ENCODE measurements at places on chromosomes 6 and 20. TPM values are rescaled to one million over a fixed set of nuclear protein-coding genes. Genes with fewer than 3 reads are reported as not detected.

CCN5 gene
- not detected for polyA plus RNA-seq

- no peak for DNase-seq
Measured at GRCh38 chr20:8489094-8489883, 357.2 kb downstream of the PLCB1 start.

NRN1 gene
- polyA plus RNA-seq: not detected

OOEP gene
- polyA plus RNA-seq: not detected

DNA sequence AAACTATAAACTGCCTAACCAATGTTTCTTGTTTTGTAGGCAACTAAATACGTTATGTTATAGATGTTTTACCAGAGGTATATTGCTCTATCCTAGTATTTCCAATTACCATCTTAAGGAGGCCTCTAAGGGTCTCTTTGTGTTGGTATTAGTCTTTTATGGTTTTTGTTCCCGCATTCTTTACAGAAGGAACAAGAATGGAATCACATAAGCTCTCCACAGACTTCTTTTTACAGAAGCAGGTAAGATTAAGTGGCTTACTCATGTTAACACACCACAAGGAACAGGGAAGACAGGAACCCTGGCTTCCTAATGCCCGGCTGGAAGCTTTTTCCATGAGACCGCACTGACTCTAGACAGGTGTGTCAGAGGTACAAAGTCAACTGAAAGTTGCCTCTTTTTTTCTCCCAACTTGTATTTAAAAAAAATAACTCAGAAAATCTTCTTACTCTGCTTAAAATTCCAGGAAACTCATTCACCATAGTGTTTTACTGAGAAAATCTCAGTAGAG lies 55.1 kb downstream of the FKBP5 start:
- DNase-seq: no peak

DNA sequence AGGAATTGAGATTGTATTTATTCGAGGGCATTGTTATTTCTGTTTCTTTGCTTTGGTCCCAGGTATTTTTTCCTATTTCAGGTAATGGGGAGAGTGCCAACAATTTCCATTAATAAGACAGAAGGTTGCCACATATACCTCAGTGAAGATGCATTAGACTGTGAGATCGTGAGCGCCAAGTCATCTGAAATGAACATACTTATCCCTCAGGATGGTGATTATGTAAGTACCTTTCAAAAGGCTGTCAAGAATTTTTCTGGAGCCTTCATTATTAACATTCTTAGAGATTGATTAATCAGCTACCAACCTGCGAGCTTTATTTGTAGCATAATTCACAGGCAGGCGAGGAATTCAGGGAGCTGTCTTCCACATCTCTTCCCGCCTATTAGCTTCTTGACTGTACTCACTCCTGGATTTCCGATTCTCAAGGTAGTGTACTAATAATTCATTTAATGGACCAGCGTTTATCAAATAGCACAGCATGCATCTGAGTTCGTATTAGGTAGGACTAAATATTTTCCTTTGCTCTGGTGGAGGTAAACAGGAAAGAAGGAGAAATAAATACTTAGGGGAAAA lies 48.6 kb upstream of the FAM8A1 start:
- no peak for DNase-seq

CST4 gene
- not detected for polyA plus RNA-seq

- DNase-seq: no peak
Measured at GRCh38 chr6:151413372-151414145, 22.2 kb upstream of the ZBTB2 start.

Data from GM12878 (cell line).